ENCODE measurements at places on chromosomes 5 and 9.

- no peak for DNase-seq
Measured at GRCh38 chr5:54632131-54632701, 114.7 kb downstream of the SNX18 start.

DNA sequence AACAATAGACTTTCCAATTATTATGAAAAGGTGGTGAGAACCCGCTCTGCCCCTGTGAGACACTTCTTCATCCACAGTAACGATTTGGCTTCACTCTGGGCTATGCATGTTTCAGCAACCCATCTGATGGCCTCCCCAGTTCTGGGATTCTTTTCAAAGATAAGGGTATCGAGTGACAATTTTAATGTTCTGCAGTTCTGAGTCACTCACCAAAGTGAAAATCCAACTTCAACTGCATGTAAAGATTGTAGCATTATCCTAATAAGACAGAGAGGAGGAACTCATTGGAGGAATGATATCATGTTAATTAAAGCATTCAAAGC lies 1078.3 kb upstream of the SEMA6A start:
- DNase-seq, result no peak

- DNase-seq, result no peak
Measured at GRCh38 chr5:79235261-79235633, 684 bp upstream of the JMY start.

DNA sequence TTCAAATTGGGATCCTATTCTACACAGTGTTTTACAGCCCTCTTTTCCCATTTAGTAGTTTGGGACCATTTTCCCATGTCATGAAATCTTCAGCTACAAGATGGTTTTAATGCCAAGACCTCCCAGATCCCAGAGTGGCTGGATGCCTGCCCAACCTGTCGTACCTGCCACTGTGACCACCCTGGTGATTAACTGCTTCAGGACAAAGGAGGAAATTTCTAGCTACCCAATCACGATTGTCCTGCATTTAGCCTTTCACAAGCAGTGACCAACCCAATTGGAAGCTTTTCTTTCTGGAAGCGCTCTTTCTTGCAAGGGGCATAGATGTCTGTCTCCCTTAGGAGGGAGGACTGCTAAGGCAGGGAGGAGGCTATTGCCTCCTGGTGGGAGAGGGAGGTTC lies 13.8 kb downstream of the IL9 start:
- no peak for DNase-seq

GRCh38 chr9:133237035-133237731 lies 28.1 kb upstream of the OBP2B start:
- no peak for DNase-seq

DNA sequence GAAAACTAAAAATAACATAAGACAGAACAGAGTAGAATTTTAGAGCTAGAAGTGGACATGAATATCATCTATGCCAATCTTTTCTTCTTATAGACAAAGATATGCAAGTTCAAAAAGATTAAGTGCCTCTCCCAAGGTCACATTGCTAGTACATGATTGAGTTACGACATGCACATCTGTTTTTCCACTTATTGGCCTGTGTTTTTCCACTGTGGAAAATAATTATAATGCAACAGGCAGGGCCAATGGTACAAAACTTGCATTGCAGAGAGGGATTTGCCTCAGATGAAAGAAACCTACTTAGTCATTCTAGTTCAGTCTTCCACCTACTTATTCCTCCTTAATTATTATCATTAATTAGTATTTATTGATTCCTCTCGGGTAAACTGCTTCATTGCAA lies 407.8 kb upstream of the SGCD start:
- DNase-seq, result no peak

DNA sequence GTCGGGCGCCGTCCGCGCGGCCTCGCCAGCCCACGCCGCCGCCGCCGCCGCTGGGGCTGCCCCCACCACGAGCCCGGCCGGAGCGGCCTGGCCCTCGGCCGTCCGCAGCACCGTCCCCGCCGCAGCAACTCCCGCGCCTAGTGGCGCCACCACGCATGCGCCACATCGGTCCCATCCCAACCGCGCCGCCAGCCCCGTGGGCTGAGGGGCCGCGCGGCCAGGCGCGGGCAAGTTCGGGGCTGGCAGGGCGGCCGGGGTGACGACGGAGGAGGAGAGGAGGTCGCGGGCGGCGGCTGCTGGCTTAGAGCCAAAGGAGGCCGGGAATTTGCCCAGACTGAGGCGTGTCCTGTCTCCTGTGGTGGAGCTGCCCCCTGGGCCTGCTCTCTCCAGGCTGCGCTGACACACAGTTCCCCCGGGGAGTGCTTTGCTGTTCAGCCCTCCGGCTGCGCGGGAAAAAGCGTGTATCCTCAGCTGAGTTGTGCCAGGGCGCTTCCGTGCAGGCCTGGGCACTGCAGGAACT lies at the start of gene TUSC1:
TUSC1 (minus strand) TSS at position 298 of the 520 bp plus-strand sequence; CDS start at position 166, 132 bp downstream.
- DNase-seq, result peak; percentile 48

GRCh38 chr5:53403758-53404157 lies 76.7 kb upstream of the FST start:
- no peak for DNase-seq

DNA sequence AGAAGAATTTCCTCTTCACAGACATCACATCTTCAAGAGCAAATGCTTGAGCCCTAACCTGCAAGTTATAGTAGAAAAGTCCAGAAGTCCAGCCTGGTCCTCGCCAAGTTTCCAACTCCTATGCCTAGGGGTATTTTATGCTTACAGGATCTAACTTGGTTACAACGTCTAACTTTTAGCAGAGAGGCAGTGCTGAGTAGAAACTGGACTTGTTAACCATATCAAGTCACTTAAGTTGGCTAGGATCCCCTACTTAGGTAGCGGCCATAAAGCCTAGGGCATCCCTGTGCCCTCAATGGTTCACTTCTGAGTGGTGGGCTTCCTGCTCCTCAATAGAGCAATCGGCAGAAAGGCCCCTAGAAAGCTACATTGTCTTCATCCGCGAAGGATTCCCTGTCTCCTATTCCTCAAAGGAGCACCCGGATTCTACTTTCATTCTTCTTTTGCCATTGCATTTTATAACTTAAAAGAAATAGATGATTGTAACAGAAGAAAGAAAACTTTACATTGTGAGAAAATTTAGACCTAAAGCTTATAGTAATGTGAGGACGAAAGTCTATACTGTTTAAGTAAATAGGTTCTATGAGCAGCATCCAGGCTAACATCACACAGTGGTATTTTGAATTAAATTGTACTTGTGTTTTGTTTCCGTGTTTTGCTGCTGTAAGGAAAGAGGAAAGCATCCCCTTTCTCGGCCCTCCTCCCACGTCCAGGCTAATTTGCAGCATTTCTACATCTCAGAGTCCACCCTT lies 1.3 kb upstream of the MTAP start:
- DNase-seq, result no peak

- DNase-seq, result no peak
Measured at GRCh38 chr5:76685704-76686103, 30.2 kb upstream of the F2R start.

DNA sequence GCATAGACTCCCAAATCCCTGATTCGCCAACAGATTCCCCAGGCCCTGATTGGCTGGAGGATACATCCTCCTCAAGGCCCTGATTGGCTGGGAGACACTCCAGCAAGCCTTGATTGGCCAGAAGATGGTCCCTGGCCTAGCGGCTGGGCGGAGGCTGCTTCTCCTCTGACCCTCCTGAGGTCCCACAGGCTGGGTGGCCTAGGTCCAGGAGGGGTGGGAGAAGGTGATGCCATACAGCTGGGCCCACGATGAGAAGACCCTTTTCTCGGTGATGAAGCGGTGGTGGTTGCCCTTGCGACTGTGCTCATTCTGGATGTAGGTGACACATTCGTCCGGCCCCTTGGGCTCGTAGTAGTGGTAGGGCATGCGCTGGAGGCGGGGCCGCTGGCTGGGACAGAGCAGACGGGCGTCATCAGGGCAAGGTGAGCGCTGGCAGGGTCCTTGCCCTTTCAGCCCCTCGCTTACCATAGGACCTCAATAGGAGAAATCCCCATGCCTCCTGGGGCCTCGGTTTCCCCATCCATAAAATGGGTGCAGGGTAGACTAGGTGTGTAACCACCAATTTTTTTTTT lies 9.0 kb upstream of the AK1 start:
- DNase-seq, result no peak

DNA sequence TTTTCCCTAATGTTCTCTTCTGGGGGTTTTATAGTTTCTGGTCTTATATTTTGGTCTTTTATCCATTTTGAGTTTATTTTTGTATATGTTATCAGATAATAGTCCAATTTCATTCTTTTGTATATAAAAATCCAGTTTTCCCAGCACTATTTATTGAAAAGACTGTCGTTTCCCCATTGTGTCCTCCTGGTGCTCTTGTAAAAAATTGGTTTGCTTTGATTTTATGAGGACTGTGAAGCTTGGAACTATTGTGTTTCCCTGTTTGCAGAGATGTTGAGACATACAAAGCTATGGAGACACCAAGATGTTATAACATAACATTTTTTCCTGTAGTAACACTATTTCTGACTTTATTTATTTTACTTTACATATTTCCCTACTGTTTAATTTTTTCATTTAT lies 163.3 kb upstream of the TUT7 start:
- no peak for DNase-seq

- no peak for DNase-seq
Measured at GRCh38 chr9:33349743-33350142, 52.6 kb downstream of the AQP7 start.

DNA sequence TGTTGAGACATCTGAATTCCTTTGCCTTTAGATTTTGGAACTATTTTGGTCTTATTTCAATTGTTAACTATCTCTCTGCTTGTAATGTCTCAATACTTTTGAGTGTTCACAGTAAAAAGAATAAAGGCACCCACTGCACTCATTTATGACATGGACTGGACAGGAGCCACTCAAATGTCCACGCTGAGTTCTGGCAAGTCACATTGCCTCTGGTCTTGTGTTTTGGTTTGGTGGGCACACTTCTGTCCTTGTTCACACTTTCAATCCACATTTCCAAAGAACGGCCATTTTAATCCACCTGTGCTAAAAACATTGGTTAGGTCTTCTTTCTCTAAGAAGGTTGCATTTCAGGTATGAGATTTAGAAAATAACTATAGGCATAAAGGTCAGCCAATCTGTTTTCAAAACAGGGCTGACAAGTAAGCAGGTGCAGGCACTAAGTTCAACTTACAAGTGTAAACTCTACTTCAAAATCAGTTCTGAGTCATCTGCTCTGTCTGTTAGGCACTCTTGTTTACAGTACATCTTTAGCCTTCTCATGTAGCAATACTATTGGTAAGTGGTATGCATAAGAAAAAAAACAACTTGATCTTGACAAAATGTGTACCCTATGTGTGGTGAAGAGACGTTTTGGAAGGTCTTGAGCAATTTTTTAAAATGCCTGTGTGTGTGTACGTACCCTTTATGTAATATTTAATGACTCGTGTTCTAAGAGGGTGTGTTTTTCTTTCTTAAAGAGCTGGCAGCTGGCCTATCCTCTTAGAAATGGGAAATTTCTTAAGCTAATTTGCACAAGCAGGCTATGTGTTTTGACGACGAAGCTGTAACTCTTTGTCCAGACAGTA lies 31.5 kb upstream of the ZFAND5 start:
- no peak for DNase-seq

DNA sequence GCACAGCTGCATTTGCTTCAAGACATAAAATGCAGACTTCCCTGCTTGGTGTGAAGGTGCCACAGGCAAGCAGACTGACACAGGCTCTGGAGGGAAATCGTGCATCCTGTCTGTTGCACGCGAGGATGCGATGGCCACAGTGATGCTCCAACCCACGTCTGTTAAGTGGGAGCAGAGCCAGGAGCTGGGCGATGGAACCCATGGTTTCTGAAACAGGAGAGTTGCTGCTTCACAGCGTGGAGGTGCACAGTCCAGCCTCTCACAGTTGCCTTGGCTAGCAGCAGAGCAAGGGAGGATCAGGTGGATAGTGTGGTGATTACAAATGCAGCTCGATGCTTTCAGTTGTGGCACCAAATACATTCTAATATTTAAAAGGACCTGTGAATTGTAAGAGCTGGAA lies 108.8 kb downstream of the TENT4A start:
- no peak for DNase-seq

DNA sequence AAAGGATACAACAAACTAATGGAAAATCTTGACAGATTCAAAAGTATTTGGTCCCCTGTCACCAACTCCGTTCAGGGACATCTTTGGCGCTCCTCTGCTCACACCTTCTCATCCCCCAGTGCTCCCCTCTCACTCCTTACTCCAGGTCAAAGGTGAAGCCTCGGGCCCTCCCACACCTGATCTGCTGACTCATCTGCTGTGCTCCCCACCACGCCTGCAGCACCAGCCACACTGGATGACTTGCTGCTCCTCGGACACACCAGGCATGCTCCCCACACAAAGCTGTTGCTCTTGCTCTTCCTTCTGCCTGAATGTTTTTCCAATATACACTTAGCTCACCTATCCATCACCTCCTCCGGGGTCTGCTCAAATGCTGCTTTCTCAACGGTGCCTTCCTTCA lies 123.4 kb downstream of the ESM1 start:
- no peak for DNase-seq

DNA sequence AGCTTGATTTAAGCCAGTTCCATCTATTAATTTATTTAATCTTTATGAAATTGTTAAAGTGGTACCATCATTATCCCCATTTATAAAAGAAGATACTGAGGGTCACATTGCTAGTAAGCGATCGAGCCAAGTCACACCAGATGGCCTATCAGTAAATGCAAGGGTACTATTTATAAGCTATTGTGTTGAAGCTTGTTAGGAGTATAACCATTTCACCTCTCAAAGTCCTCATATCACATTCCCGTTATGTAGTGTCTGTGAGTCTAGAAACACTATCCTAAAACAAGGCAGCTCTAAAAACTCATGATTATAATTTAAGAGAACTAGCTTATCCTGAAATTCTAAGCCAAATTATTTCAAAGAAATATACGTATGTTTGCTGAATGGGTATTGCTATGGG lies 1161.8 kb downstream of the EFNA5 start:
- DNase-seq, result no peak

DNA sequence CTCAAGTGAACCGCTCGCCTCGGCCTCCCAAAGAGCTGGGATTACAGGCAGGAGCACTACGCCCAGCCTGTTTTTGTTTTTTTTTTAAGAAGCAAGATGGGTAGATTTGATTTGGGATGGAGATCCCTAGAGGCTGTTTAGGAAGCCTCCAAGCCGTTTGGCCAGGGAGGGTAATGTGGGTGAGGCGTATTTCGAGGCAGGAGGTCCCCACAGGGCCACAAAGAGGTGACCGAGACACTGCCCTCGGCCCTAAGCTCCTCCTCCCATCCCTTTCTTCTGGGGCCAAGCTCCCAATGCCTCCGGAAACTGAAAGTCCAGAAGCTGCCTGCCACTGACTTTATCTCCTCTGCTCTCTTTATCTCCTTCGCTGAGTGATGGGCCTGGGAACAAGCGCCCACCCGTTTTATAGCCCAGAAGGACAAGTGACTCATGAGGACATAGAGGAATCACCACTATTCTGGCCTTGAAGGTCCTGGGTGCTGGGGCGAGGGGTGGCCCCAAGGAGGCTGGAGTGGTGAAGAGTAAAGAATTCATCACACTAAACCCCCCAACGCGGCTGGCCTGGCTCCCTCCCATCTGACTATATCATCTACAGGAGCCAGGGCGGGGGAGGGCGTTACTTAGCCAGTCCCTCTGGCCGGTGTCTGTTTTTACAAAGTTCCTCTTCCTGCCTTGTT lies 2.0 kb upstream of the RALGDS start:
- no peak for DNase-seq

DNA sequence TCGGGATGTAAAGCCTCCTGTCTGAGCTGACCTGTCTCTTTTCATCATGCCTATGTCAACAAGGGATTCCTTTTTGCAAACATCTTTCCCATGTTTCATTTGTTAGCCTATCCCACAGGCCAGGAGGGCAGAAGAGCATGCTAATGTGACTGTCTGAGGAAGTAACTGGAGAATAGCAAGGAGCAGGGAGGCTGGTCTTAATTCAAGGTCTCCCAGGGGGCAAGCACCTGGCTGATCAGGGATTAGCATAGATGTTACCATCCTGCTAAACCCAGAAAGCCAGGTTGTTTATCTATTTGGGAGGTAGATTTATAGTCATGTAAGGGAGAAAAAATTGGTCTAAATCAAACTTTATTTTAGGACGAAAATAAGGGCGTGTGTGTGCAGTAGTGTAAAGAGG lies 36.7 kb upstream of the MAP1B start:
- DNase-seq, result no peak
